ENCODE measurements at places on chromosomes 13 and 19.

DNA sequence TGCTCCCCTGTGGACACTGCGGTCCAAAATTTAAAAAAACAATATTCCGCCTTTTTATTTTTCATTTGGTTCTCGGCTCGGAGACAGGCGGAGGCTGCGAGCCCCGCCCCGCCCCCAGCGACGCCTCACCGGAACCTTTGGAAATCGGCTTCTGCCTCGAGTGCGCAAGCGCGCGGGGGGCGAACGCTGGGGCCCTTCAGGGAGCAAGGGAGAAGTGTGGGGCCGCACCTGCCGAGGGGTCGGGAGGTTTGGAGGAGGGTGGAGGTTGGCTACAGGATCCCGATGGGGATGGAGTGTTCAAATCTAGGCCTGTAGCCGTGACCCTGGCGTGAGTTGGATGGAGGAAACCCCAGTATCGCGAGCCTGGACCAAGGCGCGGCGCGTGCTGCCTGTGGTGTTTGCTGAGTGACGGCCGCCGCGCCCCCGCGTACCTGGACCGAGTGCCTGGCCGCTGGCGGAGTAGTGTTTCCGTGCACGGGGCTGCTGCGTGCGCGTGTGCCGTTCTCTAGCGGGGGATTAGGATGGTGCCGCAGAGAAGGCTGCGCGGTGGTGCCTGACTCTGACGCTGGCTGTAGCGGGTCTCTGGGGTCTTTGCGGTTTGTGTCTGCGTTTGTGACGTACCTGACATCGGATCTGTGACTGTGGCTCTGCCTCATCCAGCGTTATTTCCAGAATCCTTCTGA lies 565 bp upstream of the ZFP30 start:
- DNase-seq = peak; percentile 88

GRCh38 chr19:29926801-29927200 lies 15.2 kb upstream of the URI1 start:
- no peak for DNase-seq

DNA sequence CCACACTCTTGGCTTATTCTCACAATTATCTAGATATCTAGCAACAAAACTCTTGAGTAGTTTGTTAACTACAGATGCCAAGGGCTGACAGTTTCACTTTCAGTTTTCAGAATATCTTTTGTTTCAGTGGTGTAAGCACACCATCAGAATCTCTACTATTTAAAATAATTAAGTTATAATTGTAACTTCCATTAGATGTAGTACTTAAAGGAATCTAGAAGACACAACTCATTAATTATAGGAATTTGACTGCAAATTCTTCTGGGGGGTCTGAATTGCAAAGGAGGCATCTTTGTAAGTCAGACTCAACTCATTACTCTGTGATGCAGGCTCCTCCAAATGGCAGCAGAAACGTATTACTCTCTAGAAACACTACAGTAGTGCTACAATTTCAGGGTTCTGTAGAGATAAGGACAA lies 44.9 kb upstream of the USPL1 start:
- DNase-seq = peak; percentile 67

DNA sequence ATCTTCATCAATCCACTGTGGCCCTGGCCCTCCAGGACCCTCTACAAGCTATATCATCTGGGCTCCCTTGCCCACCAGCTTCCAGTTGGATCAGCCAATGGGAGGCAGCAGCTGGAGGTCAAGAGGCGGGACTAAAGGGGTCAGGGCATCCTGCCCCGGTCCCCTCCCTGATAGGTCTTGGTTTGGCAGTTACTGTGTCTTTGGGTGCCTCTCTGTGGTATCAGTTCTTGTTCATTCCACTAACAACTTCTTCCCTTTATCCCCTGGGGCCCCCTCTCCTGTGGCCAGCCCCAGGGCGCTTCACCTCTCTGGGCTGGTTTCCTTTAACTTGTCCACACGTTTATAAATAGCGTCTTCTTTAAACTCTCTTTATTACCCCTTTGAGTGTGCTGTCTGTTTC lies 83.6 kb downstream of the DCT start:
- DNase-seq = no peak

DNA sequence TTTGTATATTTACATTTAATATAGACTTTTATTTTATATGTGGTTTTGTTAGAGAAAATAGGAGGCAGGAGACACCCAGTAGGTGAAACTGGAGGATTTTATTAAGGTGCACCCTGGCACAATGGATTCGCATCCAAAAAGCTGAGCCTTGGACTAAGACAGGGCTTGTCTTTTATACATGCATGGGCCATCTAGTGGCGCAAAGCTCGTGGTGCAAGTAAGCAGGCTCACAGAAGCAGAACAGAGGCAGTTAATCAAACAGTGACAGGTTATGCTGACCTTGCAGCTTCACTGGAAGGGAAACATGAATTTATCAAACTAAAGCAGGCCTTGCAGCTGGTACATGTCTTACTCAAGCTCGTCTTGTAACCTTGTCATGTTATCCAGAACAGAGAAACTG lies 58.8 kb upstream of the ZNF681 start:
- DNase-seq = no peak

- no peak for DNase-seq
Measured at GRCh38 chr19:45404557-45405434, at the start of gene PPP1R13L. Gene PPP1R13L, minus strand, starts transcription at chr19:45405069. Its CDS starts 6,751 bp downstream, at chr19:45398318.

DNA sequence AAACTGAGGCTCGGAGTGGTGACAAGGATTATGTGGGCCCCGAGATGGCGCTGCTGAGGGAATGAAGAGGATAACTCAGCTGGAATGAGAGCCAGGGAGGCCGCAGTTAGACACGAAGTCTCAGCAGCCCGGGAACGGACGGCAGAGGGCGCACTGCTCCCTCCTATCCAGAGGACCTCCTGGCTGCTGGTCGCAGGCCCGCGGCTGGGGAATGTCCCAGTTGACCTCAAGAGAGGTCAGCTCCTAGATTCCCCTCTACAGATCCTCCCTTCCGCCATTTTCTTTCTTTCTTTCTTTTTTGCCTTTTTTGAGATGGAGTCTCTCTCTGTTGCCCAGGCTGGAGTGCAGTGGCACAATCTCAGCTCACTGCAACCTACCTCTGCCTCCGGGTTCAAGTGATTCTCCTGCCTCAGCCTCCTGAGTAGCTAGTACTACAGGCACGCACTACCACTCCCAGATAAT lies 24.1 kb upstream of the ASPDH start:
- peak; percentile 82 for DNase-seq

- DNase-seq = no peak
Measured at GRCh38 chr13:27000686-27001085, 170.9 kb downstream of the USP12 start.

DNA sequence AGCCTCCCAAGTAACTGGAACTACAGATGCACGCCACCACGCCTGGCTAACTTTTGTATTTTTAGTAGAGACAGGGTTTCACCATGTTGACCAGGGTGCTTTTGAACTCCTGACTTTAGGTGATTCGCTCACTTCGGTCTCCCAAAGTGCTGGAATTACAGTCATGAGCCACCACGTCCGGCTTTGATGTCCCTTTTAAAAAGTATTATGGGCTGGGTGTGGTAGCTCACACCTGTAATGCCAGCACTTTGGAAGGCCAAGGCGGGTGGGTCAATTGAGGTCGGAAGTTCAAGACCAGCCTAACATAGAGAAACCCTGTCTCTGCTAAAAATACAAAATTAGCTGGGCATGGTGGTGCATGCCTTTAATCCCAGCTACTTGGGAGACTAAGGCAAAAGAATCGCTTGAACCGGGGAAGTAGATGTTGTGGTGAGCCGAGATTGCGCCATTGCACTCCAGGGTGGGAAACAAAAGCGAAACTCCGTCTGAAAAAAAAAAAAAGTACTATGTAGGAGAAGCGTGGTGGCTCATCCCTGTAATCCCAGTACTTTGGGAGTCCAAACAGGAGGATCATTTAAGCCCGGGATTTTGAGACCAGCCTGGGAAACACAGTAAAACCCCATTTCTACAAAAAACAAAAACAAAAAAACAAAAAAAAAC lies 22.8 kb upstream of the ERVV-1 start:
- peak; percentile 67 for DNase-seq

- DNase-seq = no peak
Measured at GRCh38 chr19:10692673-10693264, 8.5 kb upstream of the QTRT1 start.

DNA sequence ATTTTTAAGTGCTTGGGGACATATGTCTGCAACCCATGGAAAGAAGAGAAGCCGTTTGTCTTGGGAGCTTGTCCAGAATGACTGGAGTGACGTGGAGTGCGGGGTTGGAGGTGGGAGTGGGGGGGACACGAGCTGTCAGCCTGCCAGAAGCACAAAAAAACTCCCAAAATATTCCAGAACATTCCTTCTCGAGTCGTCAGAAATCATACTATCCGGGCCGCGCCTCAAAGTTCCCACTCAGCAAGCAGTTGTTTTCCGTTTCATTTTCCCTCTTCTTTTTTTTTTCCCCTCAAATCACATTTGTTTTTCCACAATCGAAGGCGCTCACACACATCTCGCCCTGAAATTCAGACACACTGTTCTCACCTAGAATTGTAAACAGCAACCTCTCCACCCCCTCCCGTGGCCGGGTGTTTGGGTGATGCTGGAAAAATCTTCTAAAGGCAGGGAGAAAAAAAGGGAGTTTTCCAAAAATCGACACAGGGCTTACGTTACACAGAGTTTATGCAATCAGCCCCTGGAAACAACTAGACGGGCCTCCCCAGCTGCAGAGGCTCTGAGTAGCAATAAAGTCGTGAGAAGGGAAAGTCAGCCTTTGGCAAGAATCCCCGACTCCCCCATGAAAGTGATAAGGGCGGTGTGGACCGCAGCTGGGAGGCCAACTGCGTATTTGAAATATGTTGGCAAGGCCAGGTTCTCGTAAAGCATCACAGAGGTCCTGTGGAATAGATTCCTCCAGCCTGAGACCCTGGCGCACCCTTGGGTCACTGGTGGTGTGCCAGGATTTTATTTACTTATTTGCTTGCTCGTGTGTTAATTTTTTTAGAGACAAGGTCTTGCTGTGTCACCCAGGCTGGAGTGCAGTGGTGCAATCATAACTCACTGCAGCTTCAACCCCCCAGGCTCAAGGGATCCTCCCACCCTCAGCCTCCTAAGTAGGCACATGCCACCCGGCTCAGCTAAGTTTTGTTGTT lies 31.2 kb upstream of the KLF2 start:
- DNase-seq = peak; percentile 84

DNA sequence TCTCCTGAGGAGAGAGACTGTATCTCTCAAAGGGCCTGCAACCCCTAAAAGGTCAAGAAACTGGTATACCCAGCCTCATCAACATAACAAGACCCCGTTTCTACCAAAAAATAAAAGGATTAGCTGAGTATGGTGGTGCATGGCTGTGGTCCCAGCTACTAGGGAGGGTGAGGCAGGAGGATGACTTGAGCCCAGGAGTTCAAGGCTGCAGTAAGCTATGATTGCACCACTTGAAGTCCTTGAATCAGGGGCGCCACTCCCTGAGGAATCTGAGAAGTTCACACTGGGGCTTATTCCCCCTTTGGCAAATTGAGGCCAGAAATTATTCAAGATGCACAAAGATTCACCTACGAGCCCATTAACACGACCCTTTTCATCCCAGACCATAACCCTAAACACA lies 83.0 kb downstream of the TSHZ3 start:
- DNase-seq = no peak

DNA sequence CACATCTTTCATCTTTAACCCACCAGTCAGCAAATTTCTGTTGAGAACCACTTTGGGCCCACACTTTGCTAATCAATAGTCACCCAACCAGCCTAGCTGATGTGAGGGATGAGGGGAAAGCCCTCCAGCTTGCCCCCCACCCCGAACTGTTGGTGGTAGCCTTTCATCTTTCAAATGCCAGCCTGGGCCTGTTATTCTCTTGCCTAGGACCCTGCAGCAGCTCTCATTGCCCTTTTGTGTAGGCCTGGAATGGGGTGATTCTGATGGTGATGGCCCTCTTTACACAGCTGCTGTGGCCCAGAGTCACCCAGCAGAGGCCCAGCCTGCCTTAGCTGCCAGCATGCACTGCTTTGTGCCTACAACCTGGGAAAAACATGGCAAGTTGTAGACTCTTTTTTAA lies 294.5 kb downstream of the SLC7A1 start:
- no peak for DNase-seq

- no peak for DNase-seq
Measured at GRCh38 chr13:20064128-20064527, 96.7 kb downstream of the GJA3 start.

DNA sequence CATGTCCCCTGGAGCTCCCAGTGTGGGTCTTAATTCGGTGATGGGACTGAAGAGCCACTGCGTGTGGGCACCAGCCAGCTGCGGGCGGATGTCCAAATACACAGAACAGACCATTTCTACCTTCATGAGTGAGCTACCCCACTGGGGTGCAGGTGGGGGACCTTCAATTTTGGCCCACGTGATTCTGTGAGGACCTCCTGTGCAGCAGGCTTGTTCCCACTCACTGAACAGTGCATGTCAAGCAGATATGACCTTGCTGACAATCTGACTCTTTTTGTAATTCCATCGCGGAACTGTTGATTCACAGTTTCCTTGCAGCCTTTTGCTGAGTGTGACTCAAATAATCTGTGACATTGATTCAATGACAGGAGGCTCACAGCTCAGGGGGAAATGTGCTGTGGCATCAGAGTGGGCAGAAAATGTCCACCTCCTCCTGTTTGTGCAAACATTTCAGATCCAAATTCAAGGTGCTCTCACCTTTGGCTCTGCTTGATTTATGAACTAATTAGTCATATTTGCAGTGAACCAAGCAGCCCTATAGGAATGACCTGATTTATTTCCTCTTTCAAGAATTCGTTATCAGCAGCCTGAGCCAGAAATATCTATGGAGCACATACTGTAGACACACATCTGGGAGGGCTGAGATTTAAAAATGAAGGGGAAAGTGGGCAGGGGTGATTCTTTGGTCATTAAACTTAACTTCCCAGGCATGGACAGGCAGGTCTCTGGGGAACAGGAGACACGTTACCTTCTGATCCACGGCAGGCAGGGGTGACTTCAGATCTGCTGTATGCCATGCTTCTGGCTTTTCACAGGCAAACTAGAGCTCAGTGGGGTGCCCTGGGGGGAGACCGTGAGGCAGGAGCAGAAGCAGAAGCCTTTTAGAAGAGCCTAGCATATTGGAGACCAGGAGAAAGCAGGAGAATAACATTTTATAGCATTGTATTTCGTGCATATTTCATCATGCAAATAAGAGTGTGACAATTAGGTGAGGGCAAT lies 170.0 kb upstream of the KL start:
- DNase-seq = no peak

DNA sequence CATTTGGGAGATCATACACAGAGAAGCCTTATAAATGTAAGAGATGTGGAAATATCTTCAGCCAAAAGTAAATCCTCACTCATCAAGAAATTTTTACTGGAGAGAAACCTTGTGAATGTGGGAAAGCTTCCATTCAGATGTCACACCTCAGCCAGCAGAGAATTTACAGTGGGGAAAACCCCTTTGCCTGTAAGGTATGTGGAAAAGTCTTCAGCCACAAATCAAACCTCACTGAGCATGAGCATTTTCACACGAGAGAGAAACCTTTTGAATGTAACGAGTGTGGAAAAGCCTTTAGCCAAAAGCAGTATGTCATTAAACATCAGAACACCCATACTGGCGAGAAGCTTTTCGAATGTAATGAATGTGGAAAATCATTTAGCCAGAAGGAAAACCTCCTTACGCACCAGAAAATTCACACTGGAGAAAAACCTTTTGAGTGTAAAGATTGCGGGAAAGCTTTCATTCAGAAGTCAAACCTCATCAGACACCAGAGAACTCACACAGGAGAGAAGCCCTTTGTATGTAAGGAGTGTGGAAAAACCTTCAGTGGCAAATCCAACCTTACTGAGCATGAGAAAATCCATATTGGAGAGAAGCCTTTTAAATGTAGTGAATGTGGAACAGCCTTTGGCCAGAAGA lies 21.5 kb downstream of the ZNF146 start:
- DNase-seq = no peak
